ENCODE measurements at places on chromosomes 7 and 10.

GRCh38 chr7:143385891-143386781, 5.0 kb downstream of the ZYX start:
- no peak for DNase-seq

DNA sequence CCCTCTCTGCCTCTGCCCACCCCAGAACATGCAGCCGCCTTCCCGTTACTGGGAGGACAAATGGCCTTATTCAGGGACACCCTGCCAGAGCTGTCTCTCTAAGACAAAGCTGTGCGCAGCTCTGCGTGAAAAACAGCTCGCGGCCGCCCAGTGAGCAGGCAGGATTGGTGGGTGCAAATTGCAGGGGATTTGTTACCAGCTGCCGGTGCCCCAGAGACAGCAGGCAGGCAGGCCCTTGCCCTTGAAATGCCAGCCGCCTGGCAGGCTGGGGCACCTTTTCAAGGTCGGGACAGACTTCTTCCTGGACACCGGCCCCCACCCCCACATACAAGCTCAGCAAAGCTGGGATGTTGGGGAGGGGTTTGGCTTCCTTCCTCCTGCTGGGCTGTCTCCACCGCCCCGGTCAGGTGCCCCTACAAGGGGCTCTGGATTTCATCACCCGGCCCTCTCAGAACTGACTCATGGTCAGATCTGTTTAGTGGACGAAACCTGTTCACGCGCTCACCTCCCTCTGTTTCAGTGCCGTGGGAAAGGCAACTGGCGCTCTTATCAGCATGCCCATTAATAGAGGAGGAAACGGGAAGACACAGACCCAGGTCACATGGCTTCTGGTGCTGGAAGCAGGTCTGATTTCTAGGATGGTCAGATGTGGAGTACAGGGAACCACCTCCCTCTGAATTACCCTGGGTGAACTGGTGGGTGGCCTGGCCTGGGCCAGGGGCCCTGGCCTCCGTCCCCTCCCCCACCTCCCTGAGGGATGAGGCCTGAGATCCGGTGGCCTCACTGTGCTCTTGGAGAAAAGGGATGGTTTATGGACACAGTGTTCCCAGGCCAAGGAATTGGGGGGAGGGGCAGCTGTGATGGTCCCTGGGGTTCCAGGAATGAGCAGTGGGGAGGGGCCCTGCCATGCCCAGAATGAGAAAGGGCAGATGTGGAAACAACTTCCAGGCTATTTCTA, 123.9 kb upstream of the PPIF start:
- DNase-seq, result no peak

- DNase-seq, result no peak
Measured at GRCh38 chr7:51040787-51041186, 258.1 kb upstream of the GRB10 start.

DNA sequence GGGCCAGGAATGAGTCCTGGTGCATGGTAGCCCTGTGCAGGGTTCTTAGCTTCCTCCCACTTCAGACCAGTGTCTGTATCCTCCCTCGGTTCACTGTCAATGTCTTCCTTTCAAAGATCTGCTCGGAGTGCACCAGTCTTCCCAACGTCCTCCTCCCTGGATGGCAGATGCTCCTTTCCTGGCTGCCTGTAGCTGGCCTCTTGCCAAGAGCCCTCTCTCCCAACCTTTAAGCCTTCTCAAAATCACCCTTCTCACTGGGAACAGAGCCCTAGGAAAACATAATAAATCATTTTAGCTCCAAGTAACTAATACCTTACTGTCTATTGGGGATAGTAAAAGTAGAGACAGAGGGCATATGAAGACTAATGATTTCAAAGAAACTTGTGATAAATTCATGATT, 490.6 kb downstream of the CCSER2 start:
- no peak for DNase-seq

DNA sequence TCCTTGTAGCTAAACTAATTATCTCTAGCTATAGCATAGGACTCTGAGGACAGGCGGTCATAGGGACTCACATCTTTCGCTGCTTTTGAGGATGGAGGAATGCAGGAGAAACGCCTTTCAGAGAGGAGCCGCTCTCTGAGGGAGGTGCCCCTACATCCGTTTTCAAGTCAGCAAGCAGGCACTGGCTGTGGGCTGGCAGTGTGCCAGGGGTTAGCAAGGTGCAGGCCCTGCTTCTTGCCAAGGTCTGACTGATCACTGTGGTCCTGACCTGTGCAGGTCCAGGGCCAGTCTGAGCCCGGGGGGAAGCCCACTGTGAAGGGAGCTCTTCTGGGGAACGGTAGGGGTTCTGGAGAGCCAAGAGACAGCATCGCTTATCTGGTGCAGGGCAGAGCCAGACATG, 89.4 kb downstream of the SH3PXD2A start:
- peak; percentile 64 for DNase-seq

- DNase-seq, result no peak
Measured at GRCh38 chr10:132308587-132309470, 1.1 kb upstream of the STK32C start.

DNA sequence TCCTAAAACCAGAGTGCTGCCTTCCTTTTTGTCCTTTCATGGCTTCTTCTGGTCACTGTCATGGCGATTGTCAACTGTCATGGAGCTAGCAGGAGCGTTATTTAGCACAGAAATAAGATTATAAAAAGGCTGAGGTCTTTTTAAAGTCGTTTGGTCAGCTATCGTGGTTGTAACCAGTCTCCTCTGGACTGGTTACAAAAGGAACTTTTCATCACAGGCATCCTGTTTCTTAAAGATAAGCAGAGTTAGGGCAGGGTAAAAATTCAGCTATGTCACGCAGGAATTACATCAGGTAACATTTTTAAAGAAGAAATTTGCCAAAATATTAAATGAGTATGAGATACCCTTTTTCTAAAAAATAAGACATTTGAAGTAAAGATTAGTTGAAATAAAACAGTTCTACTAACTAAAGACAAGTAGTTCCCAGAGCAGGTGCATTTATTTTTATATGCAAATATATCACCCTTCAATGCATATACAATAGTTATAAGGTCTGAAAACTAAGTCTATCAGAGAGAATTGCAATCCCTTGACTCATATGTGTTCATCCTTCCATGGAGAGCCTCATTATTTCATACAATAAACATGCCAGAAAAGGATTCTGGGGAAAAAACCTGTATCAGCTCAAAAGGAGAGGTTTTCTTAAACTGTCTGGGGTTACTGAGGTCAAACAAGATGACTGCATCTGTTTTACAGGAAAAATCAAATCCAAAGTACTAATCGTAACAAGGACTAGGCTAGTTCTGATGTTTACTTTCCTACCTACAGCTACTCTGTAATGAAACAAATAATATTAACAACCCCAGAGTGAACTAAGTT, 20.9 kb downstream of the FAM24A start:
- no peak for DNase-seq

DNA sequence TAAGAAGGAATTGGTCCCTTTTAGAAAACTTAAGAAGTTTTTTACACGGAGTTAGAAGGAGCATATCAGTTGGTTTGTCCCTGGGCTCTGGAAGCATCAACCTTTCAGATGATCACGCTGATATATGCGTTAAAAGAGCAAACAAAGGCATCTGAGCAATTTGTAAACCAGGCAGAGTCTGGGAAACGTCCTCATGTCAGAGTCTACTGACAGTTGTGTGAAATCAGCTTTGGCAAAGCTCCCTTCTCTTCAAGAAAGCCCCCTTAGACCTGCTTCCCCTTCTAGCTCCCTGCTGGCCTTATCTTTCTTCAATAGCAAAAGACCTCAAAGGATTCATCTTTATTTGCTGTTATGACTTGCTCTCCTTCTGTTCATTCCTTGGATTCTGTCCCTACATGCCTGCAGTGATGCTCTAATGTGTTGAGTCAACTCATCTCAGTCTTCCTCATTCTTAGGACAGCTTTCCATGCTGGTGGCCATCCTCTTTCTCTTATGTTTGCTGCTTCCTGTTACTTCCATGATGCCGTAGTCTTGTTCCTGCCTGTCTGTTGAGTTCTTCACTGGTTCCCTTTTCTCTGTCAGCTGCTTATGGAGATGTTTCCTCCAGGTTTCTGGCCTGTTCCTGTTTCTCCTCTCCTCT, 106.5 kb upstream of the BMPER start:
- no peak for DNase-seq

DNA sequence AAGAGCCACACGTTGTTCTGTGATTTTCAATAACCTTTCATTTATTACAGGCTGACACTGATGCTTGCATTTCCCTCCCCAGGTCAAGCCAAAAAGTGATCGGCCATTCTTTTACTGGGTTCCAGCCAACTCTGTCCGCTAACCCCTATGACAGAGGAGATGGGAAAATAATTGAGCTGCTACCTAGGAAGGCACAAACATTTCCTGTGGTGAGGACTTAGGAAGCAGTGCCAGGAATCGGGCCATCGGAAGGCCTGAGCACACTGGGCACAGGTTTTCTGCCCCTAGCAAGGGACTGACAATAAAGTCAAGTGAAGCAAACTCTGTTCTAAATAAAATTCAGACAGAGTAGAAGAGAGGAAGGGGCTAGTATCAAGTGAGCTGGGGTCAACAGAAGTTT, 313.0 kb upstream of the AOAH start:
- no peak for DNase-seq

GRCh38 chr7:159175792-159176191, 31.1 kb upstream of the VIPR2 start:
- no peak for DNase-seq

DNA sequence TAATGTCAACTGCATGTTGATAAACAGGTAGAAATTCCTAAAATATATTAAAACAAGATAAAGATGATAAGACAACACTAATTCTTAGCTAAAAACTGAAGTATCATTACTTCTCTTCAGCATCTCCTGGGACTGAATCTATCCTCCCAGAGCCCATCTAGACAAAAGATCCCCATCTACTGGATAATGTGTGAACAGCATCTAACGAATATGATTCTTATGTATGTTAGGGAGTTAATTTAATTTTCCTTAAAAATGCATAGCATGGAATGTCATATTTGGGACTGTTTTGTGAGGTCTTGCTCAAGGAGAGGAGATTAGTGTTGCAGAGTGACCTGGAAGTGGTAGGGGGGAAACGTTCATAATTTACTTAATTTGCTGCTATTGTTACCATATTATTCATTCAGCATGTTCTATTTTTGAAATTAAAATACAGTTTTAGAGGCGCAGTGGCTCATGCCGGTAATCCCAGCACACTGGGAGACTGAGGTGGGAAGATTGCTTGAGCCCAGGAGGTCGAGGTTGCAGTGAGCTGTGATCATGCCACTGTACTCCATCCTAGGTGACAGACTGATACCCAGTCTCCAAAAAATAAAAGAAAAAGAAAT, 305.1 kb upstream of the CSTF2T start:
- no peak for DNase-seq

GRCh38 chr7:128945668-128946366, 8.1 kb downstream of the IRF5 start:
- no peak for DNase-seq

DNA sequence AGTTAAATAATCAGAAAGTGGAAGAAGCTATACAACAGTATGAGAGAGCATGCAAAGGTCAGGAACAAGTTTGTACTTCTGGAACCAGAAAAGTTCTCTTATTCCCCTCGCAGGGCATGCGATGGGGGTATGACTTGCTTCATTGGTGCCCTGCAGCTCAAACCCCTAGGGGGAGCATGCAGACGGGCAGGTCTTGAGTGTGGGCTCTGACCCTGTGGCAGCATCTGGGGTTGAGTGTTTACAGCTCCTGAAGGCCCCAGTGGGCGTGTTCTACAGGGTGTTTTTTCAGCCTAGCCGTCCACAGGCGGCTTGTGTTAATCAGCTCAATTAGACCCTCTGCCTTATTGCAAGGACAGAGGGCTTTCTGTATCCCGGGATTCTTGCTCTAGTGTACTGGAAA, 44.5 kb downstream of the KIF20B start:
- no peak for DNase-seq

DNA sequence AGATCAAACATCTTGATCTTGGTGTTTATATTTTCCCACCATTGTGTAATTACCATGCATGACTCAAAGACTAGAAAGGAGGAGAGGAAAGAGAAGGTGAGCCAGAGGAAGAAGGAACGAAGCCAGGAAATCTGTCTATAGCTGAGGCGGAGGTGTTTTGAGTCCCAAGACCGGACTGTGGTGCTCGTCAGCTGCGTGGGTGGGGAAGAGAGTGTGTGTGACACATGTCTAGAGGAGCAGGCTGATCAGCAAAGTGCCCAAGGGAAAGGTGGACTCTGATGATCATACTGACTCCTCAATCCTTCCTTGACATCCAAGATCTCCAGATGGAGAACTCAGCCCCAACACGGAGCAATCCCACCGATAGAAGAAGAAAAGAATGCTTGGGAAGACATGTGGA, 189.5 kb upstream of the MINDY3 start:
- no peak for DNase-seq

GRCh38 chr7:22156205-22156604, 200.7 kb downstream of the RAPGEF5 start:
- no peak for DNase-seq

- DNase-seq, result no peak
Measured at GRCh38 chr10:70051848-70052247, 798 bp upstream of the MACROH2A2 start.

DNA sequence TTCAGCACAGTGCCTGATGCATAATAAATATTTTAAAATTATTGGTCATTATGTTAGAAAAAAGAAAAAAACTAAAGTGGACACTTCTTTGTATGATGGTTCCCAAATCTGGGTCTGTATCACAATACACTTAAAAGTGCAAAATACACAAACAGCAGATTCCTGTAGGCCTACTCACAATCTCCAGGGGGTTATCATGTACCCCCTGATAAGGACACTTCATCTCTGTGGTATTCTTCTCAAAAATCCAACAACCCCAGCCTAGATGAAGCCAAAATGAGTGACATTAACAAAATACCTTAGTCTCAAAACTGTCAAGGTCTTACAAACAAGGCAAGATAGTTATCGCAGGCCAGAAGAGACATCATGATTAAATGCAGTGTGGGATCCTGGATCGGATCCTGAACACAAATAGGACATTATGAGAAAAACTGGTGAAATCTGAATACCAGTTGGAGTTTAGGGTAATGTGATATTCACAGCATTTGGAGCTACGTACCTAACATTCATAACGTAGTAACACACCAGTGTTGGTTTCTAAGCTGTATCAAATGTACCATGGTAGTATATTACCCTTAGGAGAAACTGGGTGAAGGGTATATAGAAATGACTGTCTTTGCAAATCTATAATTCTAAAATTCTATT, 45.2 kb downstream of the NSUN6 start:
- no peak for DNase-seq

- DNase-seq, result no peak
Measured at GRCh38 chr10:120981601-120982391, 130.6 kb downstream of the WDR11 start.

DNA sequence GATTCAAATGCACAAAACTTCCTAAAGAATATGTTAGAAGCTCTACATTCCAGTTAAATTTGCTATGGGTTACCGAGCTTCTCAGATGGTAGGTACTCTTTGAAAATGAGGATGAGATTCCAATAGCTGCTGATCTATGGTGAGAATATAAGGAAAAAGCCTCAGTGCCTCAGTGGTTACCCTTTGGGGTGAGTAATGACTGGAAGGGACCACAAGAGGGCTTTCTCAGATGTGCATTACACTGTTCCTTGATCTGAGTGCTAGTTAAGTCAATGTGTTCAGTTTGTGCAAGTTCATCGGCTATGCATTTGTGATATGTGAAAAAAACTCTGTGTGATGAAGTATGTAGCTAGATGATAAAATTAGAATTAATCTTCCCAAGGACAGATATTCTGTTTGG, 3.5 kb downstream of the NRCAM start:
- no peak for DNase-seq
